Fibroblast of the aortic adventitia (primary cell): ENCODE measurements at places on chromosomes 2 and 18.
A peak's percentile ranks its signal among the peaks of the same experiment; 100 is the strongest.

DNA sequence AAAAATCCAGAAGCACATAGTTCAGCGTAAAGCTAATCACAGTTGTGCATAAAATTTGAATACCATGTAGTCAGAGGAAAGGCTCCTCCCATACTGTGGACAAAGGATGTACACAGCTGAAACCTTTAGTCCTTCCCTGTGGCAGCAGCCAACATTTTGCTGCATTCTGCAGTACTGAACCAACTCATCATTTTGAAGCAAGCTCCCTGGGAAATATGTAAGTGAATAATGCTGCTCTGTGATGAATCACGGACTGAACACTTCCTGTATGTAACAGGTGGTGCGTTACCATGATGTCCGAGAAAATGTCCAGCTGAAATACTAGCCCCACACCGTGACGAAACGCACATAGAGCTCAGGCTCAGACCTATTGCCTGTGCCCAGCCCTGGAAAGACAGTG, 421.1 kb upstream of the RAB12 start:
- peak; percentile 13 for DNase-seq

GRCh38 chr2:9983401-9984216, 32.1 kb downstream of the GRHL1 start:
- DNase-seq: peak; percentile 47

DNA sequence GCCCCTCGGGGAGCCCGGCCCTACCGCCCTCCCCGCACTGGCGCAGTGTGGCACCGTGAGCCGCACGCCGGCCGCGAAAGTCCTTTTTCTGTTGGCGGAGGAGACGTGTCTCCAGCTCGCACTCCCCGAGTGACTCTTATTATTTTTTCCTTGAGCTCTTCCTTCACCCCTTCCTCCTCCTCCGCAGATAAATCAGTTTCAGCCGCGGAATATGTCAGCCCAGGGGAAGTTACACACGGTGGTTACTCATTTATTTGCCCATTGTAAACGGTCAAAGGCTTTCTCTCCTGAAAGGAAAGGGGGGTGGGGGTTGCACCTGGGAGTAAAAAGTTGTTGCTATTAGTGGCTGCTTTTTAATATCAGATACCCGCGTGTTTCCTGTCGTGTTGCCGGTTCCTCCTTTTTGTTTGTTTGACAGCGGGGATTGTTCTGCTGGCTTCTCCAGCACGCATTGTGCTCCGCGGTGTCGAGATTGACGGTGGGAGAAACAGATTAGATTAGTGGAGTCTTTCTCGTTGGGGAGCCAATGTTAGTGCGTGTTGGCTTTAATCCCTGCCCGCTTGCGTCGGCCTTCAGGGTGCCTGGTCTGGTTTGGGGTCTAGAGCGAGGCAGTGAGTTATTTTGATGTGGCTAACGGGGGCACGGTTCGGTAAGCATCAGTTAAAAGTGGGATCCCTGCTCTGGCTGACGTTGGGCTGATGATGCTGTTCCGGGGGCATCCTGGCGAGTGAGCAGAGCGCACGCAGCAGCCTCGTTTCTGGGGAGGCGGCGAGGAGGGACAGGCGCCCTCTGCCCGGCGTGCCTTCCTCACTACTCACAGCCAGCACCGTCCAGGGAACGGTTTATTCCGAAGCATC, 1.6 kb downstream of the CRIM1 start:
- DNase-seq: peak; percentile 70

DNA sequence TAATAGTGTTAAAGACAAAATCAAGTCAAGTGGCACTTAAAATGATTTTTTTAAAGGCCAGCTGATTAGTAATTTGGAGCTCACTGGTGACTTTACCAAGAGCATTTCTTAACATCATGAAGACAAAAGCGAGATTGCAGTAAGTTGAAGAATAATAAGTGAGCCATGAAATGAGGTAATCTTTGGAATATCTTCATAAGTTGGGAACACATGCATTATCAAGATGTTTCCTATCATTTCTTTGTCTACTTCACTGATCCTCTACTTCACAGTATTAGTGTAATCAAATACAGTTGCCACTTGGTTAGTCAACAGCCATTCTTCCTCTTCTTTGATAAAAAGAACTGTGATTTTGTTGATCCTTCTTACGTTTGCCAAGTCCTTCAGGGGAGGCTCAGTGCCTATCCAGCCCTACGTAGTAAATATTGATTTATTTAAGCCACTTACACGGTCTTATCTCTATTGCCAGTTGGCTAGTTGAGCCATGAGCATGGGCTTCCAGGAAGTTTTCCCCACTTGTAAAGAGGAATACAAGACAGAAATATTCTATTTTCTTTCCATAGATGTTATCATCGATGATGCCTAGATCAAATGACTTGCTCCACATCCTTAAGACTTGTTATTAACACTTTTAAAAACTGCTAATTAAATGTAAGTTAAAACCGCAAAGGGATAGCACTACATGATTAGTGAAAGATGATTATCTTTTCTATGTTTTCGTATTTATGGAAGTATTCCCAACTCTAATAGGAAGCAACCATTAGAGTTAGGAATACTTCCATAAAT, 46.1 kb downstream of the YES1 start:
- peak; percentile 35 for DNase-seq

DNA sequence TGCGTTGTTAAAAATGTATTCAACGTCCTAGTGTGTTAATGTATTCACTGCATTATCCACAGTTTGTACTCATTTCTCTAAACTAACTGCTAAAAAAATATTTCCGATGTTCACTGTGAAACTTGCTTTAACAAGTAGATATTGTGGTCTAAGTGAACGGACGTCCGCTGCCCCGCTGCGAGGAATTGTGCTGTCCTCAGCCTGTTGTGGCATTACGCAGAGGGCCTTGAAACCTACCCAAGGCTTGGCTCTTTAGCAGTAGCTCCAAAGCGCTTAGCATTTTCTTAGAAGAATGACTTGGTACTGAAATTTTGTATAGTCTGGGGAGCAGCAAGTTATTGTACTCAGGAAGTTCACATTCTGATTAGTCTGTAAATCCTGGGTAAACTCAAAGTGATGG, 136.5 kb upstream of the SP5 start:
- no peak for DNase-seq
